ENCODE measurements at places on chromosomes 5 and 9.

GRCh38 chr5:176133877-176134276 is 104.3 kb upstream of the SIMC1 start:
- DNase-seq = no peak

DNA sequence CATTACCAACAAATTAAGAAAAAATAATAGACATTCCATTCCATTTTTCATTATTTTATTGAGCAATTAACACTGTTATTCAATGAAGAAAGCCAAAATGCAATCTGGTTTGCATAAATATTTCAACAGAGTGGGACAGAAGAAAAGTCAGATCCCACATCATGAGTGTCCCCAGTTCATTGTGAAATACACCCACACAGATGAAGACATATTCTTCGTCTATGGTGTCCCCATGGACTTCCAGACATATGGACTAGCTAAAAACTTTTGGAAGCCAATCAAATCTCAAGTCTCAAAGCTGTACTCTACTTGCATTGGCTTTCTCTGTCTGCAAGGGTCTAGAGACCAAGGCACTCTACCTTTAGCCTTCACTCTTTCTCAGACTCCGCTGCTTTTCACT is 194.3 kb downstream of the SEMA5A start:
- no peak for DNase-seq

GRCh38 chr9:14395317-14396082 is 81.6 kb upstream of the NFIB start:
- DNase-seq = no peak

DNA sequence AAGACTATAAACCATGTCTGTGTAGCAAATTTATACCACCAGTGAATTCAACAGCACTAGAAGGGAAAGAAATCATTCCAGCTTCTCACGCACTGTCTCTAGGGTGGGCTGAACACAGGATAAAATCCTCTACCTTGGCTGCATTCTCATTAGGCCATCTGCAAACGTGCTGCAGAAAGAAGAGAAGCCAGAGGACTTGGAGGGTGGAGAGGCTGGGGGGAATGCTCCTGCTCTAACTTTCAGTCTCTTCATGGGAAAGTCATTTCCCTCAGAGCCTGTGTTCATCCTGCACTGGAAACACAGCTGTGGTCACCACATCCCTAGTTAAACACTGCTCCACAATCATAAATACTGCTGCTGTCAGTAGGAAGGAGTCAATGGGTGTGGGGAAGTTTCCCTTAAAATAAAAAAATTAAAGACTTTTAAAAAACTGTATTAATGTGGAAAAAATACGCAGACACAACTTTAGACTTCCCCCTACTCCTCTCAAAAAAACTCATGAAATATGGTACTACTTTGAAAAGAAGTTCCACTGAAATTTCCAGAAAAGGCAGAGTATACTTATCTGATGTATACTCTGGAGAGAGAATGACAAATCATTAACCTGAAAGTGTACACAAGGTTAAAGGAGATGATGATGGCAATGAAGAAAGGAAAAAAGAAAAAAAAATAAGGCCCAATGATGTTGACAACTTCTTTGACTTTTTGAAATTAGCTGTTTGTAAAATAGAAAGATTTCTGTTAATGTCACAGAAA is 46.8 kb downstream of the LHFPL2 start:
- DNase-seq = no peak

DNA sequence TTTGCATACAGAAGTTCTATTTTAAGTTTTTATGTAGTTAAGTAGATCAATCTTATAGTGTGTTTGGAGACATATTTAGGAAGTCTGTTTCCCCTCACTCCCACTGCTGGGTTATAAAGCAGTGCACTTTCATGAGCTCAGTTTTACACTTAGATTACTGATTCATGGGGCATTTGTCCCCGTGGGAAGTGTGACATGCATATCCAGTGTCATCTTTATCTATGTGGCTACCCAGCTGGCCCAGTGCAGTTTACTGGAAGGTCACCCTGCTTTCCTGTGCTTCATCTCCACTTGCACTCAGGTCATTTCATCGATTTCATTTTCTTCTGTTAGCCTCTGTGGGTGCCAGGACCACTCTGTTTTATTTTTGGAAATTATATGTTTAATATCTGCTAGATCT is 49.1 kb downstream of the ADCY2 start:
- DNase-seq = no peak

DNA sequence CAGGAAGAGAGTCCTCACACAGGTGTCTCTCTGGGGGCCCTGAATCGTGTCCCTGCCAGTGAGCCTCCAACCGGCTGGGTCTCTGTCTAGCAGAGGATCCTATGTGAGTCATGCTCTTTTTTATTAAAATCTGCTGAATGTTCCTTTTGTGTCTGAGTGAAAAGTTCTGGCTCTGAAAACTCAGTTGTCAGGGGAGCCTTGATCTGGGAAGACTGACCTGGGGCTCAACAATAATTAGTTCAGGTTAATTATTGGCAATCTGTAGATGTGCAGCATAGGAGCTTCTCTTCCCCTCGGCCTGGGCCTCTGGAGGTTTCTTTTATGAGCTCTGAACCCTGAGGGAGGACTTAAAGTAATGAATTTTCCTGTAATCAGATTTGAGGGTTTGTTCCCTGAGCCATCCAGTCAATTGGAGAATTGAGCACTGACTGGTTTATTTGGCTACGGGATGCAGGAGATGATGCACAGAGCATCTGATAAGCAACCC is 45.2 kb downstream of the ALG2 start:
- no peak for DNase-seq

DNA sequence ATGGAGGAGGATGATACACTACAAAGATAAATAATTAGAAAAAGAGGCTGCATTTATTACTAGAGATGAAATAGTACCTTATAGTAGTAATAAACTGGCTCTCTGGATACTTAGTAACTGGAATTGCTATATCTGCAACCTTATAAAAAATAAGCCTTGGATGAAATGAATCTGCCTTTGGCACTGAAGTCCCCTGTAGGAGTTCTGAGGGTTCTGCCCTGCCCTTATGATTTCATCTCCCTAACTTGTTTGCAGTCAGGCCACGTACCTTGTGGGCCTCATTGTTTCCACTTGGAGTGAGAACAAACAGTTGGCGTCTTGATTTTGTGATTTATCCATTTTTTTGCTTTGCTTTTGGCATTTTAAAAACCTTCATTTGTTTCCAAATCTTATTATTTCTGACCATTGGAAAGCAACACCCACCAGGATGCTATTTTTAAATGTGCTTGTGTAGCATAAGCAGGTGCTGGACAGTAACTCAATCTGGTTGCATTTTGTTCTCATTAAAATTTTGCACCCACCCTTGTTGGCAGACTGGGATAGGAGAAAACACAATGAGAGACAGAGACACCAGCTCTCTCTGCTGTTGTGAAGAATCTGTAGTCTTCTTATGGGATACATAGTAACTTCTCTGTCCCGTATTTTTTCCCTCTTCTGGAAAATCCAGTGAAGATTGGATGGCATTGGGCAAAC is 518.9 kb upstream of the SGCD start:
- DNase-seq = no peak

- no peak for DNase-seq
Observed at GRCh38 chr5:882253-883183, 10.1 kb downstream of the BRD9 start.

GRCh38 chr9:129620669-129621295 is at the start of gene C9orf50:
C9orf50 (minus strand) TSS chr9:129621101; CDS start chr9:129620574, 527 bp downstream.
- DNase-seq = no peak

GRCh38 chr9:111926421-111926875 is 29.8 kb downstream of the UGCG start:
- peak; percentile 41 for DNase-seq

DNA sequence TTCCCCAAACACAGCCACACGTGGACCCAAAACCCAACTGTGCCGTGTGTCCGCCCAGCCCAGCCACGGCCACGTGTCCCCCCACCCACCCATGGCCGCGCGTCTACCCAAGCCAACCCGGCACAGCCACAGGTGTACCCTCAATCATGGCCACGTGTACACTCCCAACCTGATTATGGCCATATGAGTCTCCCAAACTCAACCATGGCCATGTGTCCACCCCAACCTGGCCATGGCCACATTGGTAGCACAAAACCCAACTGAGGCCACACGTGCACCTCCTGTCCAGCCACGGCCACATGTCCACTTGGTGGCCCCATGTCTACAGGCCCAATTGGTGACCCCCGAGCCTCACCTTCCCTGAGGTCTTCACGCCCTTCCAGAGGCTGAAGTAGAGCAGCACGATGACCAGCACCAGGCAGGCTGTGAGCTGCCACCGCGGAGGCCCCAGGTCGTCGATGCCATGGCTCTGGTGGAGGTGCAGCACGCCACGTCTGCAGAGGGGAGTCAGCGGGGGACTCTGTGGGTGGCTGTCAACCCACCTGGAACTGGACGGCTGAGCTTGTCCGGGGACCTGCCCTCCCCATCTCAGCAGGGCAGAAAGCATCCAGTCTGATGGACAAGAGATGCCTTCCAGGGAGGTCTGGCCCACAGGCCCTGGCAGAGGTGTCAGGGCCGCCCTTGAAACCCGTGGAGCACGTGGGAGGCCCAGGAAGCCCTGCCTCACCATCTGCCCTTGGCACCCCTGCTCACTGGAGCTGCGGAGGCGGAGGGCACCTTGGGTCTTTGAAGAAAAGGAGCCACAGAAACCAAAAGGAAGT is 23.5 kb downstream of the SLC6A3 start:
- DNase-seq = no peak

DNA sequence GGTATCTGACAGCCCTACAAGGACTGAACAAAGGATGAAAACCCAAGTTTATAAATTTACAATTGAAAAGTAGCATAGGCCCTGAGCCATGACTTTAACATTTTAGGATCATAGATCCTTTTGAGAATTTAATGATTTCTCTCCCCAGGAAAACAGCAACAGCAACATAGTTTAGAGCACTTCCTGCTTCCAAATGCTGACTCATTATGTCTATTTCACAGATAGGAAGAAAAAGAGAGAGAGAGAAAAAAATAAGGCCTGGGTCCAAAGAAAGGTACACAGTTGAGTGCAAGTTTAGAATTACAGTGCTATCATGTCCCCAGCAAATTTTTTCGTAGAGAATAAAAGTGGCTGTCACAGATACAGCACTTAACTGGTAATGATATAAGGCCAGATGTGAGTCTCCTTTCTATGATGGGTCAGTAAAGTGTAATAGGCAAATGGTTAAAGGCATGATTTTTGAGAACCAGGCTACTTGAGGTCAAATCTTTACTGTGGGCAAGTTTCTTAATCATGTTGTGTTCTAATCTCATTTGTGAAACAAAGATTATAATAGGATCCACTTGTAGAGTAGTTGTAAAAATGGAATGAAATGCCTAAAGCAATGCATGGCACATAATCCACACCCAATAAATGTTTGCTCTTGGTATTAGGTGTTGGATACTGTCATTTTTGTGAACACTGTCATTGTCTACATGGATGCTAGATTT is 12.3 kb upstream of the PPP2R2B start:
- no peak for DNase-seq

DNA sequence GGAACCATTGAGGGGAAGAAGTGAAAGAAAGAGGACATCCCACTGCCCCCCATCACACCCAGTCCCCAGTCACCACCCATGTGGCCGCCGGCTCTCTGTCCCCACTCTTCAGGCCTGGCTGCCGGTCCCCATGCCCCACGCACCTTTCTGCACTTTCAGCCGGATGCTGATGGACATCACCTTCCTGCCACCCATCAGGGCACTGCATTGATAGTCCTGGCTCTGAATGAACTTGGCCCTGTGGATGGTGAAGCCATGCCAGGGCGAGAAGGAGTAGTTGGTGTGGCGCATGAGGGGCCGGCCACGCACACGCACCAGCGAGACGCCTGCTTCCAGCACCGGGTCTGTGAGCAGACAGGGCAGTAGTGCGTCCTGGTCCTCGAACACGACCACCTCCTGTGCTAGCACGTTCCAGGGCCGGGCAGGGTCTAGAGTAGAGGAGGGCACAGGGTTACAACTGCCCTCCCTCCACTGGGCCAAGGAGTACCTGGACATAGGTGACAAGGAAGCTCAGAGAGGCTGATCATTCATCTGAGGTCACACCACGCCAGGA is 6.4 kb downstream of the CSF1R start:
- DNase-seq = no peak

DNA sequence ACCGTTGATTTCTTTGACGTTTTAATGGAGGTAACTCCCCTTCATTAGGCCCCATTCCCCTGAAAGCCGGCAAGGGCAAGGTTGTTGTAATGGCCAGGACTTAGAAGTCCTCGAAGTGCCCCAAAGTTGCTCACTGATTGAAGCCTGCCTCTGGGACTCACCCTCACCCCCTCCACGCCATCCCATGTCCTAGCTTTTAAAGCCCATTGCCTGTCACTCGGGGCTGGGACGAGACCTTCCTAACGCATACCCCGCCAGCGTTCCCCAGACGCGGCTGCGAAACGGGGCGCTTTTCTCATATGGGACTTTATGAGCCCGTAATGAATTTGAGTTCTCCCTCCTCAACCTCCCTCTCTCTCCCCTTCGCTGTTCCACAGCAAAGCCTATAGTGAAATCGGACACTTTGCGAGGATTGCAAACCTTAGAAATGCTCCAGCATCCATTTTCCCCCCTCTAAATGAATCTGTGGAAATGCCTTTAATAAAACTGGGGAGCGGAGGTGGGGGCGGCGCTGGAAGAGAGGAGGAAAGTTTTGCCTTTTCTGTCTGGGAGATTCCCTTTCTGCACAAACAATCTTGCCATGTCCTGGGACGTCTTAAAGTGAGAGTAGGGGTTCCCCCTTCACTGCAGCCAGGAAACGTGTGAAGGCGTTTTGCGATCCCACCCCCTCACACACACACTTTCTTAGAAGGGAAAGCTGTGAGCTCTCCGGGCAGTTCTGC is 1.5 kb downstream of the PAPPA start:
- no peak for DNase-seq

GRCh38 chr5:149745-150485 is 41.4 kb upstream of the LRRC14B start:
- DNase-seq = no peak

DNA sequence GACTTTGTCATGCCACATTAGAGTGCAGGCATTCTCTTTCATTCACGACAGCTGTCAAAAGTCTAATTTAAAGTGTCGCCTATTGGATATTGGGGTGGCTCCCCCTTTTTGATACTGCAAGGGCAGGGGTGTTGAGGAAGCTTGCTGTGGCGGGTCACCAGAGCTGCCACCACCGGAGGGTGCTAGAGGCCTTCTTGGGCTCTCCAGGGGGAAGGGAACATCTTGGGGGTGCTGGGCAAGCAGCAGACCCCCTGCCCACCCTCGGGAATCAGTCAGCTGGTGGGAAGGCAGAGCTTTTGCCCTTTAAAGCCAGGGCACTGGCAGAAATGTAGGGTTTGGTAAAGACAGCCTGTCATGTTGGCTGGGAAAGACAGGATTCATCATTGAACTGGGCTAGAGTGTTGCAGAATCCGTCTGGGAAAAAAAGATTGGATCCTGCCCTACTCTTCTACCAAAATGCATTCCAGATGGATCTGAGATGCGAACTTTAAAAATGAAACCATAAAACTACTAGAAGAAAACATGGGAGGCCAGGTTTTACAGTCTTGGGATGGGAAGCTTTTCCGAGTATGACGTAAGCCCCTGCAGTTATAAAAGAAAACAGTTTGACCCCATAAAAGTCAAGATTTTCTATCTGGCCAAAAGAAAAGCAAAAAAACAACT is 22.3 kb downstream of the COL5A1 start:
- no peak for DNase-seq

GRCh38 chr9:69093471-69094103 is 58.0 kb downstream of the FXN start:
- DNase-seq = no peak

Measured in T-helper 2 cell (primary cell).